ENCODE measurements at places on chromosomes 5 and 9. TPM values are rescaled to one million over a fixed set of nuclear protein-coding genes. Genes with fewer than 3 reads are reported as not detected.
A peak's percentile ranks its signal among the peaks of the same experiment; 100 is the strongest.

GRCh38 chr5:63963080-63963735 is 963 bp upstream of the HTR1A start:
- no peak for DNase-seq

DNA sequence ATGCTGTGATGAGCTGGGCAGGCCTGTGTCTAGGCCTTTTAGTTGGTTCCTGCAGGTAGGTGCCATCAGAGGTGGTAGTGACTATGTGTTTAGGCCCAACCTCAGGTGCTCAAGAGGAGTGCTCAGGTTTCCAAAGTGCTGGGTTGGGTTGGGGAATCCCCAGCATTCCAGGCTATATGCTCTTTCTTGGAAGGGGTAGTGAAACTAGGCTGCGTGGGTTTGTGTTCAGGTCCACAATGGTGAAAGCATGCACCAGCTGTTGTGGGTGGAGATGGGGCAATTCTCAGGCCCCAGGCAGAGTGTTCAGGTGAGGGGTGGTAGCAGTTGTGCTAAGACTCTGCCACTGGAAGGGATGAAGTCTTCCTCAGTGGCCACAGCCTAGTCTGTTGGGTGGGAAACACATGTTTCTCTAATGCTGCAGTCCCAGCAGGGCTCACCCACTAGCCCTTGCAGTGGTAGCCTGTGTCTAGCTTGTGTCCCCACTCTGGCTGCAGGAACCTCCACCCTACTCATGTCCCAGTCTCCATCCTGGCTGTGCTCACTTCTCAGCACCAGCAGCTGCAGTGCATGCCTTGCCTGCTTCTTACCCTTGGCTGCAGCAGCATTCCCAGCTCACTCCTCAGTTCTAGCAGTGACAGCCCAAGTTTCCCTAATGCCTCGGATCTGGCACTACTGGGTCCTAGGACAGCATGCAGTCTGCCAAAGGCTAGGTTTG is 78.9 kb downstream of the FAM170A start:
- no peak for DNase-seq

DNA sequence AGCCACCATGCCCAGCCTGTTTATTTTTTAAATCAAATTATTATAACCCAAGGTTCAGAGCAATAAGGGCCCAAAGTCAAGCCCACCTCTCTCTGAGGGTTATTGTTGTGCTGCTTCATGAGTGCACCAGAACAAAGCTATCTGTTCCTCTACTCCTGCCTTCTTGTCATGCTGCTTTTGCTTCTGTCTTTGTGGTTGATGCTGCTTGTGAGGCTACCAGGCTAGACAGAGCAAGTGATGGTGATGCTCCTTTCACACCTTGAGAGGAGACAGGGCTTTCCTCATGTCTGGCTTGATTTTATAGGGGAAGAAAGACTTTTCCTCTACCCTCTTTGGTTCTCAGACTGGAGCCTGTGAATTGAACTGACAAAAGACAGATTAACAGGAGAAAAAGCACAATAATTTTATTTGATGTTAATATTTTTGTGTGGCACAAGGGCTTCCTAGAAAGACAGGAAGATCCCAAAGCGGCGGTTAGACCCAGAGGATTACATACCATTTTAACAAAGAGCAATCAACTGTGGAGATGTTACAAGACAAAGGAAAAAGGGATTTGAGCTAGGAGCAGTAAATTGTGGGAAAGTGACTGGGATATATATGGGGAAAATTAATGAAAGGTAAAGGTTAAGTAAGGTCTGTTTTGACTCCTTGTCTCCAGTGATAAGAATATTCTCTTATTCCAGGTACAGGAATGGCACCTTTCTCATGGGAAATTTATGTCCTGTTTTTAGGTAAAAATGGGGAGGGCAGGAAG is 4.4 kb upstream of the CD180 start:
- no peak for DNase-seq

- DNase-seq: no peak
Observed at GRCh38 chr5:3026099-3026498, 274.6 kb upstream of the IRX2 start.

GRCh38 chr9:354453-354852 is 139.8 kb downstream of the DOCK8 start:
- DNase-seq: no peak

GRCh38 chr9:6819529-6819928 is 61.8 kb downstream of the KDM4C start:
- DNase-seq: no peak

DNA sequence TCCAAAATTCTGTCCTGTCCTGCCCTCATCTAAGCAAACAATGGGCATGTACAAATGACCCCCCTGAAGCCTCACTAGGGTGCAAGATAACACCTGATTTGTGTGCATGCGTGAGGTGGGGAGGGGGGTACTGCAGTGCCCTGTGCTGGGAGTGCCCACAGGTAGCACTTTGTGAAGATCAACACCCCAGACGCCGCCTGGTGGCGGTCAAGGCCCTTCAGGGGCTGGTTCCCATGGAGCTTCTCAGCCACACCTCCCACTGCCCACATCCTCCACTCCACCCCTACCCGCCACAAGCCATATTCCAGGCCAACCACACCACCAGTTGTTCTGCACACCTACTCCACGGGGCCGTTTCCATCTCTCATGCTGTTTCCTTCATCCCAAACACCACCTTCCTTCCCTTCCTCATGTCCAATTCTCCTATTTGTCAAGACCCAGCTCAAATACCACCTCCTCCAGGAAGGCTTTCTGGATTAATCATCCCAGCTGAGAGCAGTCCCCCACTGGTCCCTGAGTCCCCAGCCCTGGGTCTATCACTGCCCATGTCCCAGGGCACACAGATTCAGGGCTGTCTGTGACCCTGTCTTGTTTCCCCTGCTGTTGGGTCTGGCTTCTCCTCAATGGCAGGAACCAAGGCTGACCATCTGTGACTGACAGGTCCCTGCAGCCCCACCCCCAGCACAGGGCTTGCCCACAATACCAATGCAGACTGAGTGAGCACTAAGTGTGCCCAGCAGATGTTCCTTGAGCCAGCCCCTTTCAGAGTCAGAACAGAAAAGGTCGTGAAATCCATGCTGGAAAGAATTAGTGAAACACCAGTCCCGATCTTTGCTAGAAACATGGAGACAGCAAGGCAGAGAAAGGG is 178.4 kb downstream of the PAX5 start:
- peak; percentile 62 for DNase-seq

GRCh38 chr5:95647886-95648860 is 1.6 kb downstream of the RFESD start:
- DNase-seq: no peak

DNA sequence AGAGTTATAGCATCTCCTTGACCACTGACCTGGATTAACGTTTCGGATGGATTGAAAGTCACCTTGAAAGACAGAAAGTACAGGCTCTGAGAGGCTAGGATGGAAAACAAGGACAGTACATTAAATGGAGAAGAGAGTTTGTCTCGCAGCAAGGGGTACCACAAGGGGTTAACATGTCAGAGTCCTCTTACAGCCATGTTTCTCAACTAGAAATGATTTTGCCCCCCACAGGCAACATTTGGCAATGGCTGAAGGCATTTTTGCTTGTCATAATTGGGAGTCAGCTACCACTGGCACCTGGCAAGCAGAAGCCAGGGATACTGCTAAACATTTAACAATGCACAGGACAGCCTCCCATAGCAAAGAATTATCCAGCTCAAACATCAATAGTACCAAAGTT is 90.8 kb upstream of the EQTN start:
- no peak for DNase-seq

DNA sequence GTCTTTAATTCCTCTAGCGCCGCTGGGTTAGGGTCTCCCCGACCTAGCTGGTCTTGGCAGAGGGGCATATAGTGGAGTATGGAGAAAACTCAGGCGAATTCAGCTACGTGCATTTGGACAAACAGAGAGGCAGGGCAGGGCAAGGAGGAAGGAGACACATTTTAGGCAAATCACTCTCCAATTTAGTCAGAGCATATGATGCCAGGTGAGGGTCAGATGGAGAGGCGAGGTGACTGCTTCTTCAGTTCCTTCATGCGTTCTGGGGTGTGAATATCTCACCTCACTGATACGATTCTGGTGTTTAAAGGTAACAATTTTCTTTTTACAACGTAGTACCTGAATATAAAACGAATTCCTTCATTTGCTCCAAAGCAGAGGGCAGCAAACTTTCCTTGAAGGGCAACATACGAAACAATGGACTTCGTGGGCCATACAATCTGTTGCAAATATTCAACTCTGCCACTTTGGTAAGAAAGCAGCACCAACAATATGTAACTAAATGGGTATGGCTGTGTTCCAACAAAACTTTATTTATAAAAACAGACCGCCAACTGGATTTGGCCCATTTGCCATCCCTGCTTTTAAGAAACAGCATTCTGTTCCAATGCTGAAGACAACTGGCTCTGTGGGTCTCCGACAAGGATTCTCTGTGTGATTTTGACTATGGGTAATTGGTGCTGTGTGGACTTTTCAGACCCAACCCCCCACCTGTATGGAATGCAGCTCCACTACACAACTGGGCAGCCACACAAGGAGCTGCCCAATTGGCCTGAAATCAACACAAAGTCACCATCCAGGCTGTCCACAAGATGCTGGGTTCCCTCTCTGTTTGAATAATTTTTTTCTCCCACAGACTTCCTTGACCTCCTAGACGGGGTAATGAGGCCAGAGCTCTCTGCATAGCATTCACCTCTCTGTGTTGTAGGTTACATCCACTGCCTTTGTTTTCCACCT is 53.8 kb downstream of the RAPGEF1 start:
- no peak for DNase-seq

DNA sequence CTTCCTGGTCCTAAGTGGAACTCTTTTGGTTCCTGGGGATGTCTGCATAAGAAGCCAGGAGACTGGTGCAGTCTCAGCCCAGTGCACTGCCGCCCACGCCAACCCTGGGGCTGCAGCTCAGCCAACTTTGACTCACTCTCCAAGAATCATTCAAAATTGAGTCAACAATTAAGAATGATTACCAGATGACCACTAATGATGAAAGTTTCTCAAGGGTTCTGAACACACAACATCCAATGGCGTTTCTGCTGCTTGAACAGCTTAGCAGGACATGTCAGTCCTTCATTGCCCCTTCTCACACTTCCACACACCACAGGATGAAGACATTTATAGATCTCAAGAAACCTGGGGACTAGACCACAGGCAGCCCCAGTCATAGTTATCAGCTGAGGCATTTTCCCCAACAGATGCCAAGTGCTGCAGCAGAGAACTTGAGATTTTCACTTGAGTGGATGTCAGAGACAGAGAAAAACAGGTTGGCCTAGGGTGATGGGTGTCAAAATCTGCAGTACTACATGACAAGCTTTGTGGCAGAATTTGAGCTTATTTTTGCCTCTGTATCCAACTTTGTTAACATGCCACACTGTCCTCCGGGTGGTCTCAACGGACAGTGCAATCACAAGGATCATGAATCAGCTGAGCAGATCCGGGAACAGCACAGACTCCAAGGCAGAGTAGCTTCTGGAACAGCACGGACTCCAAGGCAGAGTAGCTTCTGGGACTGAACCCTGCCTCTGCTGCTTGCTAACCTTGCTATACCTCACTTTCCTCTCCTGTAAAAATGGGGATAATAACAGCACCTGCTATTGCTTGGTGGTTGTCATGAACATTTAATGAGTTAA is 356.1 kb downstream of the SPOCK1 start:
- DNase-seq: no peak

GRCh38 chr5:150642567-150642927 is 2.1 kb downstream of the SYNPO start:
- DNase-seq: no peak

DNA sequence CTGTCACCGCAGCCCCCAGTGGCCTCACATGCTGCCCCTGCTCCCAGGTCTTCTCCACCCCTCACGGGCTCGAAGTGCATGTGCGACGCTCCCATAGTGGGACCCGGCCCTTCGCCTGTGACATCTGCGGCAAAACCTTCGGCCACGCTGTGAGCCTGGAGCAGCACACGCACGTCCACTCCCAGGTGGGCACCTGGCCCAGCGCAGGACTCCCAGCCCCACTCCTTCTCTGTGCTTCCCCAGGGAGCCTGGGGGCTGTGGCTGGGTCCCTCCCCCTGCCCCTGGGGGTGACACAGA is 10.5 kb downstream of the GFI1B start:
- DNase-seq: no peak

GRCh38 chr9:87659534-87660419 is 66.1 kb upstream of the CTSL start:
- DNase-seq: no peak

DNA sequence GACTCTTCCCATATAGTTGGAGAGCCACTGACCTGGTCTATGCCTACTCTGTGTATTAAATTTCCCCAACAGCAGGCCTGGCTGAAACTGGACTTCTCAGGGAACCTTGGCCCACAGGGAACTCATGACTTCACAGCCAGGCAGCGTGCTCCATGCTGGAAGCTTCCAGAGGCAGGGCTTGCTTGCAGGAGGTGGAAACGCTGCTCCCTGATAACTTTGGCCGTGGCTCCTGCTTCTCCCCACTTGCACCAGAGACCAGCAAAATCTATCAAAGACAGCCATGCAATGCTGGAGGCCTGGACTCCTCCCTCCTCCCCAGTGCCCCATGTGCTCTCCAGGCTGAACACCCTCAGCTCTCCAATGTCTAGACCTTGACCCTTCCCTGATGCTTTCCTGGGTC is 137.1 kb downstream of the GABBR2 start:
- no peak for DNase-seq

DNA sequence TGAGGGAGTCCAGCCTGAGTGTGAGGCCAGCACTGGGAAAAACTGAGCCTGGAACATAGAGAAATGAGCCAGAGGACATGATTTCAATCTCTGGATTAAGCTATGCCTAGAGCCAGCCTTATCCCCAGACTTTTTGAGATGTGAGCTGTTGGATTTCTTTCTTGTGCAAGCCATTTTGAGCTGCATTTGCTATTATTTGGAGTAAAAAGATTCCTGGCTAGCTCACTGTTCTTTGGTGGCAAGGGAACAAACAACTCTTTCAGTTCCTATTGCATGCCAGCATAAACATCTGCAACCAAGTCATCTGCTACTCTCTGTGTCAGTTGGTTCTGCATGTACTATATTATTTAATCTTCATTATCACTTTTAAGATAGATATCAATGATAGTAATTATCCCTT is 70.1 kb upstream of the MAN2A1 start:
- DNase-seq: no peak

- DNase-seq: no peak
Observed at GRCh38 chr9:20728493-20729220, 44.6 kb downstream of the FOCAD start.

GRCh38 chr9:93810028-93810971 is 144.9 kb downstream of the BARX1 start:
- DNase-seq: peak; percentile 37

Gene SPATA31A7
- not detected for total RNA-seq

Gene SNCAIP
- 12.4 TPM for total RNA-seq

Gene SCAI
- total RNA-seq: 8.7 TPM

Gene ENTPD2
- 5.0 TPM for total RNA-seq

Gene PCA3
- total RNA-seq: not detected

Gene PCDHA1
- total RNA-seq: not detected

Gene RFX3
- 11.7 TPM for total RNA-seq

Gene N4BP3
- total RNA-seq: 1.4 TPM

Gene RNF14
- 37.8 TPM for total RNA-seq

Gene TAF11L10
- total RNA-seq: not detected

Gene CMYA5
- total RNA-seq: 15.7 TPM

Gene WDR31
- 1.1 TPM for total RNA-seq

Gene ITGA2
- 22.5 TPM for total RNA-seq

Gene SLIT3
- 17.3 TPM for total RNA-seq

All from Peyer's patch (tissue), 4 donors.